Spleen (tissue), 13 donors: ENCODE measurements at places on chromosomes 16 and 17. TPM values are rescaled to one million over a fixed set of nuclear protein-coding genes. Genes with fewer than 3 reads are reported as not detected.

The ABCC11 gene
- 0.19 TPM for total RNA-seq

- no peaks in the 10 kb centered on the region for H3K4me1 ChIP-seq
- H3K36me3 ChIP-seq = no peaks in the 10 kb centered on the region
- DNase-seq = no peak
- H3K27me3 ChIP-seq = no peaks in the 10 kb centered on the region
Observed at GRCh38 chr16:50933262-50933661, 191.4 kb downstream of the CYLD start.

GRCh38 chr16:74226338-74226954 lies 70.2 kb upstream of the PSMD7 start:
- no peaks in the 10 kb centered on the region for H3K27me3 ChIP-seq
- H3K36me3 ChIP-seq = no peaks in the 10 kb centered on the region
- no peaks in the 10 kb centered on the region for H3K4me1 ChIP-seq
- H3K4me3 ChIP-seq = no peak overlapping the region
- DNase-seq = no peak
- no peak overlapping the region for H3K27ac ChIP-seq

The KRT31 gene
- not detected for total RNA-seq

- no peak for DNase-seq
- no peaks in the 10 kb centered on the region for H3K27me3 ChIP-seq
- no peaks in the 10 kb centered on the region for H3K36me3 ChIP-seq
- H3K4me1 ChIP-seq = peaks cover 49% of the 10 kb centered on the region
- no peak overlapping the region for H3K4me3 ChIP-seq
- no peak overlapping the region for H3K27ac ChIP-seq
Observed at GRCh38 chr16:85550953-85551924, 61.9 kb upstream of the GSE1 start.

The HDAC5 gene
- total RNA-seq = 50.7 TPM

The PRMT7 gene
- total RNA-seq = 42.8 TPM

The PTX4 gene
- 0.44 TPM for total RNA-seq

- H3K27me3 ChIP-seq = peaks cover 5% of the 10 kb centered on the region
- peaks cover 9% of the 10 kb centered on the region for H3K4me1 ChIP-seq
- no peak overlapping the region for H3K27ac ChIP-seq
- H3K4me3 ChIP-seq = no peak overlapping the region
- DNase-seq = peak; percentile 16
- no peaks in the 10 kb centered on the region for H3K36me3 ChIP-seq
Observed at GRCh38 chr16:57859331-57859730, 57.0 kb upstream of the KIFC3 start.

The NPB gene
- 1.0 TPM for total RNA-seq

The SPATA22 gene
- not detected for total RNA-seq

GRCh38 chr16:24990803-24991202 lies 24.4 kb downstream of the ARHGAP17 start:
- H3K4me1 ChIP-seq = peaks cover 100% of the 10 kb centered on the region
- H3K4me3 ChIP-seq = no peak overlapping the region
- H3K27ac ChIP-seq = peak overlapping the region; percentile 14
- no peaks in the 10 kb centered on the region for H3K27me3 ChIP-seq
- DNase-seq = no peak

DNA sequence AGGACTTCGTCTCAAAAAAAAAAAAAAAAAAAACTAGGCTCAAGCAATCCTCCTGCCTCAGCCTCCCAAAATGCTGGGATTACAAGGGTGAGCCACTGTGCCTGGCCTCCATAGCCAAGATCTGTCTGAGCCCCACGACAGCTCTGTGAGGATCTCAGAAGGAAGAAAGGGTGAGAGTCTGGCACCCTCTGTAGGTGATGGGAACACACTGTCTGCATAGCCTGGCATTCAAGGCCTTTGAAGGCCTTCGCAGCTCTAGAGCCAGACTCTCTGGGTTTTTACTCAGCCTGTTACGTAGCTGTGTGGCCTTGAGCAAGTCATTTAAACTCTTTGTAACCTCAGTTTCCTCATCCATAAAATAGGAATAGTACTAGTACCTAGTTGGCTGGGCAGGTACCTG lies 6.3 kb upstream of the XPO6 start:
- H3K36me3 ChIP-seq = no peaks in the 10 kb centered on the region
- no peaks in the 10 kb centered on the region for H3K27me3 ChIP-seq
- no peak for DNase-seq
- H3K27ac ChIP-seq = no peak overlapping the region
- no peaks in the 10 kb centered on the region for H3K4me1 ChIP-seq
- H3K4me3 ChIP-seq = no peak overlapping the region

GRCh38 chr17:69501591-69502468 lies 87.3 kb downstream of the MAP2K6 start:
- H3K4me1 ChIP-seq = peaks cover 36% of the 10 kb centered on the region
- peak overlapping the region; percentile 8 for H3K4me3 ChIP-seq
- H3K27me3 ChIP-seq = no peaks in the 10 kb centered on the region
- DNase-seq = no peak

The PMFBP1 gene
- 0.79 TPM for total RNA-seq

GRCh38 chr17:76982408-76983074 lies 114.3 kb downstream of the MGAT5B start:
- H3K4me3 ChIP-seq = no peak overlapping the region
- H3K27ac ChIP-seq = no peak overlapping the region
- H3K36me3 ChIP-seq = no peaks in the 10 kb centered on the region
- no peak for DNase-seq

DNA sequence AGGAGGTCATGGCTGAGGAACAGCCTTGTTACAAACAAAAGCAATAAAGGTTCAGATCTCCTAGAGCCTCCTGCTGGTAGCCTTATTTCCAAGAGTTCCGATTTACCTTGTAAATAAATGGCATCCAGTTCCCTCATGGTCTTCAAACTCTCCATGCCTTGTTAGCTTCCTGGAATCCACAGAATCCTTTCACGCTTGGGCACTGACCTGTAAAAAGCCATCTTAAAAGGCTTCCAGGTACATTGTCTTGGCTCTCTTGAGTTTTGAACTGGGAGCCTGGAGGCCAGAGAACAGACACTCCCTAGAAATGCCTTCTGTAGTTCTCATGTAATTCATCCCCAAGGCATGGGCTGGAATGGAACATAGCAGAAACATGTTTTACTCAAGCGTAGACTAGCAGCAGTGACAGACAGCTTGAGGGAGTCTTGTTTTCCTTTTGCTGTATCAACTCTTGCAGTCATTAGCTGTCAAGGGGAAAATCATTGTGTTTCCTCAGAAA lies 207.9 kb downstream of the SNX29 start:
- no peak overlapping the region for H3K4me3 ChIP-seq
- H3K27me3 ChIP-seq = no peaks in the 10 kb centered on the region
- H3K27ac ChIP-seq = no peak overlapping the region
- no peaks in the 10 kb centered on the region for H3K4me1 ChIP-seq
- no peak for DNase-seq

The TOM1L2 gene
- 56.5 TPM for total RNA-seq

- H3K4me1 ChIP-seq = peaks cover 17% of the 10 kb centered on the region
- H3K4me3 ChIP-seq = peak overlapping the region; percentile 72
Observed at GRCh38 chr17:74430706-74431567, 951 bp upstream of the GPRC5C start.

The CSH2 gene
- total RNA-seq = not detected

DNA sequence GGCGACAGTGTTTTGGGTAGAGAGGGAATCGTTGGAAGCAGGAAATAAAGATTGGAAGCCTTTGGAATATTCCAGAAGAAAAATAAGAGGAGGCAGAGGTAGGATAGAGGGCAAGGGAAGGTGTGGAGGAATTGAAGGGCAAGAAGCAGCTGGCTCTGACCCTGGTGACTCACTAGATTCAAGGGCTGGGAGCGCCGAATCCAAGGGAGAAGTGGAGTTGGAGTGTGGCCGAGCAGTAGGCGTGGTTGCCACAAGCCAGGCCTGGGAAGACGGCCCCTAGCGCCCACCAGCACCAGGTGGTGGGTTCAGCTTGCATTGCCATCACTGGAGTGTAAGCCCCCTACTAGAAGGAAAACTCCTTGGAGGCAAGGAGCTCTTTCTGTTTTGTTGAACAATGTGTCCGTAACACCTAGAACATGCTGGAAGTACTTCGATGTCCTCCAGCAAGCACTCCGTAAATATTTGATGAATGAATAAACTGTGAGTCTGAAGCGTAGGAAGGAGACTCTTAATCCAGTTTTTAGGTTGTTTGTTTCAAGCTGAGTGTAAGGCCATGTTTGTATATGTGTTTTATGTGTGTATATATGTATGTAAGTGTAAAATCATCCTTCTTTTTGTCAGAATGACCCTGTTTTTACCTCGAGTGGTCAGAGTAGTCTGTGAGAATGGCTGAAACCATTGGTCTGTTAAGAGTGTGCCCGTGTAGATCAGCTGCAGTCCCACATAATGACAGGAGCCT lies 139.5 kb downstream of the CMIP start:
- peaks cover 21% of the 10 kb centered on the region for H3K4me1 ChIP-seq
- no peak for DNase-seq
- peak overlapping the region; percentile 44 for H3K27ac ChIP-seq
- no peaks in the 10 kb centered on the region for H3K27me3 ChIP-seq

GRCh38 chr17:4949321-4950074 lies 1.2 kb upstream of the PFN1 start:
- no peaks in the 10 kb centered on the region for H3K36me3 ChIP-seq
- H3K27ac ChIP-seq = peak overlapping the region; percentile 89
- DNase-seq = peak; percentile 94
- H3K4me3 ChIP-seq = peak overlapping the region; percentile 99
- no peaks in the 10 kb centered on the region for H3K27me3 ChIP-seq

DNA sequence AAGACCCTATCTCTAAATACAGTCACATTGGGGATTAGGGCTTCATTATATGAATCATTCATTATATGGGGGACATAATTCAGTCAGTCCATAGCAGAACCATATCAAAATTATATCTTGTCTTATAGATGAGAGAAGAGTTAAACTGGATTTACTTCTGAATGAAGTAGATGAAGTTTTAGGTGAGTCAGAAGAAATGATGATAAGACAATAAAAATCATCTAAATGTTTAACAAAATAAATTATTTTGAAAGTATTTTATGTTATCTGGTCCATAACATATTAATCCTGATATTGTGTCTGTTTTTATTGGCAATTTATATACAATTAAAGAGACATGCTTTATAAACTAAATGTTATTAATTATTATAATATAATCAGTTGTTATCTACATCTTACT lies 76.9 kb upstream of the EFCAB3 start:
- no peak overlapping the region for H3K4me3 ChIP-seq
- no peaks in the 10 kb centered on the region for H3K36me3 ChIP-seq
- no peak for DNase-seq
- peaks cover 10% of the 10 kb centered on the region for H3K27me3 ChIP-seq

DNA sequence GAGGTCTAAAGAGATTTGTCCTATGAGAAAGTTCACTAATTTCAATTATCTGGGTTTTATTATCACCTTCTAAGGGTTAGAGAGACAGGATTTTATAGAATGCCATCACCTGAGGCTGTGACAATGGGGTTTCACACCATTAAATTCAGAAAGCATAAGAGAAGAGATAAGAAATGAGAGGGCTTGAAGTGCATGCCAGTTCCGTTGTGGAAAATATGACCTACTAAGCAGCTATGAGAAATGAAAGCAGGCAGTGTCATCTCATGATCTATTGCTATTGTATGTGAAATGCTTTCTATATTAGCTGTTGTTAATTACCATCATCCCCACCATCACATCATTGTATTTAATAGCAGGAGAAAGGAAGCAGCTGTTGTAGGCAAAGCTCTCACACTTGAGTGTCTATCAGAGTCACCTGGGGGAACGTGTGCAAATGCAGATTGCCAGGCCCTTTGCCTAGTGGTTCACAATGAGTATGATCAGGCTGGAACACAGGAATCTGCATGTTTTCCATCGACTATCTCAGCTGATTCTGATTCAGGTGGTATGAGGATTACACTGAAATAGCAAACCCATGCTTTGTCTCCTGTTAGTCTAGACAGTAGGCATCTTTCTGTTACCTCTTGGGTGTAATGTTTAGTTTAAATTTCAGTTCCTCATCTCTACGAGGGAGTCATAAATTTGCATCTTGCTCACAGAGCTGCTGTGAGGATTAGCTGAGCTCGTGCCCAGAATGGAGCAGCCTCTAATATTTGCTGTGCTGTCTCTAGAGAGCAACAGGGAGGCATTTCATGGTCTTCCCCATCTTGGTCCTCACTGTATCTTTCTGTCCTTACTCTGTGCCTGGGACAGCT lies 256.4 kb downstream of the CDH13 start:
- no peaks in the 10 kb centered on the region for H3K36me3 ChIP-seq
- H3K27me3 ChIP-seq = no peaks in the 10 kb centered on the region
- H3K4me1 ChIP-seq = no peaks in the 10 kb centered on the region
- no peak overlapping the region for H3K4me3 ChIP-seq

- DNase-seq = no peak
- H3K27ac ChIP-seq = no peak overlapping the region
- no peaks in the 10 kb centered on the region for H3K4me1 ChIP-seq
- H3K4me3 ChIP-seq = no peak overlapping the region
- H3K27me3 ChIP-seq = peaks cover 3% of the 10 kb centered on the region
- H3K36me3 ChIP-seq = no peaks in the 10 kb centered on the region
Observed at GRCh38 chr17:83145358-83145738, 65.9 kb downstream of the METRNL start.

- H3K27me3 ChIP-seq = no peaks in the 10 kb centered on the region
- H3K36me3 ChIP-seq = peaks cover 69% of the 10 kb centered on the region
- H3K4me1 ChIP-seq = peaks cover 100% of the 10 kb centered on the region
- H3K4me3 ChIP-seq = no peak overlapping the region
- DNase-seq = no peak
- no peak overlapping the region for H3K27ac ChIP-seq
Observed at GRCh38 chr17:75387771-75388170, 17.7 kb downstream of the GRB2 start.

DNA sequence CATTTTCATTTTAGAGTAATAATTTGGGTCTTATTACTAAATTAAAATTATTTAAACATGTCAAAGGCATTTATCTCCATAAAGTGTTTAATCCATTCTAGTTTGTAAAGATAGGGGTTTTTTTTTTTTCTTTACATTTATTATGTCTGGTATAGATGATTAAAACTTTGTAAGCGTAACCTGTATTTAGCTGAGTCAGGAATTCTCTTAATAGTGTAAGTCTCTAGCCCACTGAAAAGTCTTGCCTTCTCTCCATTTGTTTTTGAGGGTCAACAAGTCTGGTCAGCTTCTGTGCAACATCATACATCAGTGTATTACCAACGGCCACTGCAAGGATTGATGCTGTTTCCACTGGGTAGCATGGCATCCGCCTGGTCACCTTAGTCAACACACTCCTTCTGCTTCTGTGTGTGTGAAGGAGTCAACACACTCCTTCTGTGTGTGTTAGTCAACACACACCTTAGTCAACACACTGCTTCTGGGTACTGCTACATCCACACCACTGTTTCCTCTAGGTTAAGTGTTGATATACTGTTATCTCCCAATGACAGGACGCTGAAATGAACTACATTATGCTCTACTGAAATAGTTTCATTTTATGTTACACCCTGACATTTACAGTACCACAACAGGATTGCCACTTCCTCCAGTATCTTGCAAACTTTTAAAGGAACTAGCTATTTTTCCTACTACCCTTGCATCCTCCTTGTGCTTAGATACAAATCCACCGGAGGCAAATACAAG lies 37.3 kb upstream of the VWA3A start:
- no peaks in the 10 kb centered on the region for H3K4me1 ChIP-seq
- H3K36me3 ChIP-seq = no peaks in the 10 kb centered on the region
- H3K27me3 ChIP-seq = no peaks in the 10 kb centered on the region
- H3K27ac ChIP-seq = no peak overlapping the region
- no peak overlapping the region for H3K4me3 ChIP-seq
- DNase-seq = no peak

The PRSS27 gene
- 1.1 TPM for total RNA-seq
